ENCODE measurements at places on chromosomes 3 and 15.

- no peak for DNase-seq
Observed at GRCh38 chr3:94362393-94362792, 299.5 kb downstream of the NSUN3 start.

- DNase-seq, result no peak
Observed at GRCh38 chr3:148964809-148965208, 26.5 kb upstream of the GYG1 start.

- no peak for DNase-seq
Observed at GRCh38 chr3:24828011-24828410, 333.4 kb upstream of the THRB start.

DNA sequence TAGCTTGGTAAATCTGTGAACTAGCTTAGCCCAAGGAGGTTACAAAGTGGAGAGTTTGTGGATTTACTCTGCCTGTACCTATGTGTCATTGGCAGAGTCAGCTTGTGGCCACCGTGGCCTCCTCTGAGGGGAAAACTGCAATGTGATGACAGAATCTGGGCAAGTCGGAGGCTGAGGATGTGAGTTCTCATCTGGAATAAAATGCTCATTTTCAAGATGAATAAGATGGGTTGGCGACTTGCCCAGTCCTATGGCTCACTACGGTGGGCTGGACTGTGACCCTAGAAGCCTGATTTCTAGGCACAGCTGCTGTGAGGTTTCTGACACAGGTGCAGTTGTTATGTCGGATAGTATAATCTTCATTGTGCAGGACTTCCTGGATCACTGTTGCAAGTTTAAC lies 83.7 kb downstream of the ETV5 start:
- no peak for DNase-seq

- no peak for DNase-seq
Observed at GRCh38 chr15:78449220-78449999, 11.4 kb downstream of the IREB2 start.

Data from CD4-positive, alpha-beta T cell treated with Interleukin-4 for 4 hours (primary cell).